ENCODE measurements at places on chromosomes 13 and 19.

DNA sequence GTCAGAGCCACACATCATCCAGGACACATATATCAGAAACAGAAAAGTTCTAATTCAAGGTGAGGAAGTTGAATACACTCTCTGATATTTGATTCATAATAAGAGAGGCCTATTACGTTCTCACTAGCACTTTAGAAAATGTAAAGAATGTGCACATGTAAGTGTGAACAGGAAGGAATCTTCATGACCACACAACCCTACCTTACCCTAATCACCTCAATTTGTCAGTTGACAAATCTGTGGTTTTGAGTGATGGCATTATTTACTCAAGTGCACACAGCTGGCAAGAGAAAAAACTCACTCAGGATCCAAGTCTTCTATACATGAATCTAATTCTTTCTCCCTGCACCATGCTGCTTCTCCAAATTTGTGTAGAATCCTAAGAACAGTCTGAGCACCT lies 445.8 kb downstream of the SUCLA2 start:
- DNase-seq = no peak

DNA sequence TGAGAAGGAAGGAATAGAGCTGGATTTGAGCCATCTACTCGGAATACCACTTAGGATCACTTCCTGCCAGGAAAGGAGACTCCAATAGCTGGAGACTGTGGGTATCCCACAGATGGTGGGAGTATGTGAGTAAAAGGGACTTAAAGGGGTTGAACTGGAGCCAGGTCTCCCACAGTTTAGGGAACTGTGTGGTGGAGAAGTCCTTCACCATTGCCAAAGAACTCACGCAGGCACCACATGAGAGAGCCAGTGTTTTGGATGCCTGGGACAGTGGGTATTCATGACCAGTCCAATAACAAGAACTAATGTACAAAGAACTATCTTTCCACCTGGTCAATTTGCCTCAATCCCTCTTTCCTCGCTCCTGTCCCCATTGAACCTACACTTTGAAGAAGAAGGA lies 24.4 kb upstream of the MYCBP2 start:
- DNase-seq = no peak

- peak; percentile 93 for DNase-seq
These were observed 135.1 kb upstream of the FRY start for GRCh38 chr13:31896427-31896826.

DNA sequence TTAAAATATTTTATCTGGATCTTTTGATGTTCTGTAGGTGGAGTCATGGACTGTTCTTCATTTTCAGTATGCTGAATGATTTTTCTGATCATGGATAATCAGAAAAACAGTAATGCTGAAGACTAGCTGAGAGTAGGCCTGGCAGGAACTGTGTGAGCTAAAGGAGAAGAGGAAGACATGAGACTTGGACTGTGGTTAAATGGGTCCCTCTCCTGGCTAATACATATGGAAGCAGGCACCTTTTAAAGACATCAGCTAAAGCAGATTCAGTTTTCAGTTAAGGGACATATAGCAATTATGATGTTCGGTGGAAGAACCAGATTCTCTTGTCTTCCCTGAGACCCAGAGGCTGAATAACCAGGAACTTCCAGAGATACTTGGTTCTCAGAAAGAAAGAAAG lies 169.4 kb downstream of the OLFM4 start:
- DNase-seq = no peak

GRCh38 chr13:37884674-37885073 lies 15.1 kb upstream of the TRPC4 start:
- peak; percentile 33 for DNase-seq

GRCh38 chr19:35076657-35077056 lies 35.1 kb downstream of the HPN start:
- no peak for DNase-seq

- peak; percentile 60 for DNase-seq
These were observed 31.3 kb downstream of the TINCR start for GRCh38 chr19:5536337-5536894.

- no peak for DNase-seq
These were observed 269.0 kb upstream of the SLC10A2 start for GRCh38 chr13:103335241-103335640.

DNA sequence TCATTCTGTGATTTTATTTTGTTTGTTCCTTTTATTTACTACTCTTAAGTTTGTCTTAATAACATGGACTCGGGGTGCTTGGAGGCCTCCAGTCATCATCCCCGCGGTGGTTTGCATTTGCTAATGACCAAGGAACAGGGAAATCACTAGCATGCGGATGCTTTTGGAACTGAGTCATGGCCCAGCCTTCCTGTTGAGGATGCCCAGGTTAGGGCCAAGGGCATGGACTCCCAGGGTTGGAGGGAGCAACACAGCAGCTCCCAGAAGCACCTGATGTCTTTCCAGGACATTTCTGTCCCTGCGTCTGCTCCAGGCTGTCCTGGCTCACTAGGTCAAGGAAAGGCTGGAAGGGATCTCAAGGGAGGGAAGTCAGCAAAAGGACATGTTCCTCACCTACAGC lies 423.7 kb upstream of the TSHZ3 start:
- DNase-seq = no peak

GRCh38 chr13:59182241-59182640 lies 981.5 kb downstream of the DIAPH3 start:
- no peak for DNase-seq

GRCh38 chr13:20431687-20432384 lies 93.8 kb downstream of the CRYL1 start:
- no peak for DNase-seq

GRCh38 chr13:26480246-26480855 lies 77.1 kb upstream of the WASF3 start:
- peak; percentile 17 for DNase-seq

DNA sequence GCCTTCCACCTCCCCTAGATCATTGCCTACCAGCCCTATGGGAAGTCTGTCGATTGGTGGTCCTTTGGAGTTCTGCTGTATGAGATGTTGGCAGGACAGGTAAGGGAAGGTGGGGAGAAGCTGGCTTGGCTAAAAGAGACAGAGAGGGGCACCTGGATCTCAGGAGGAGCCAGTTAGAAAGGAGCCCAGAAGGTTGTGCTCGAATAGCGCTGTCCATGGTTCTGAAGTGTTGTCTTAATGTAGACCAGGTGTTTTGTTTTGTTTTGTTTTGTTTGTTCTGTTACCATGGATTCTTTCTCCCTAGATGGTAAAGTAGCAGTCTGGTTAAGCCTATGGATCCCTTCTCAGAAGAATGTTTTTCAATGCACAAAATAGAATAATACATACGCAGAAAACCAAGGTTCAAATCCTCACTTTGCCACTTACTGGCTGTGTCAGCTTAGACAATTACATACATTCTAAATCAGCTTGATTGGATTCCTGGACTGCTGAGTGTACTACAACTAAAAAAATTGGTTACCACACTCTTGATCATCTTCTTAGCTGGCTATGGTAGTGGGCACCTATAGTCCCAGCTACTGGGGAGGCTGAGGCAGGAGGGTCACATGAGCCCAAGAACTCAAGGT lies 5.9 kb upstream of the CACNG7 start:
- DNase-seq = no peak

DNA sequence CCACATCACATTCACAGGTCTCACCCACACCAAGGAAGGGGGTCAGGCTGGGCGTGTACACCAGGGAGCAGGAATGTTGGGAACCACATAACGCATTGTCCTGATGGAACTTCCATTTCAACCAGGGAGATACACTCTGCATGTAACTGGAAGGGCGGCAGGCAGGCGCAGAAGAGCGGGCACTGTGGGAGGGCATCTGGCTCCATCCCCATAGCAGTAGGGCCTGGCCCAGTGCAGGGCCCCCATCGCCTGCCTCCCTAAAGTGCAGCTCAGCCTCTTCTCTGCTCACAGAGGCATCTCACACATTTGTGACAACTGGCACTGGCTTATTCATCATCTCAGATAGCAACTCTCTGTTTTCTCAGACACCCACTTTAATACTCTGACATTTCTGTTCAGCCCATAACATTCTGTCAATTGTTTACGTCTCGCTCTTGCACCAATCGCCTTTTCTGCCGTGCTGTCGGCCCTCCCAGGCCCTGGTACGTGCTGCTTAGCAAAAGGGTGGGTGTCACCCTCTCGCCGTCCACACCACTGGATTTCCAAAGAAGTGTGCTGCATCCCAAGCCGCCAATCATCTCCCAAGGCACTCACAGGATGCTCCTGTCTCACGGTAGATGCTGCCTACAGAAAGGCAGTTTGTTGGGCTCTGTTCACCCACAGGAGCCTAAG lies 353.3 kb upstream of the ZNF507 start:
- no peak for DNase-seq

- peak; percentile 90 for DNase-seq
These were observed 26.3 kb upstream of the SIGLEC11 start for GRCh38 chr19:49987159-49987698.

DNA sequence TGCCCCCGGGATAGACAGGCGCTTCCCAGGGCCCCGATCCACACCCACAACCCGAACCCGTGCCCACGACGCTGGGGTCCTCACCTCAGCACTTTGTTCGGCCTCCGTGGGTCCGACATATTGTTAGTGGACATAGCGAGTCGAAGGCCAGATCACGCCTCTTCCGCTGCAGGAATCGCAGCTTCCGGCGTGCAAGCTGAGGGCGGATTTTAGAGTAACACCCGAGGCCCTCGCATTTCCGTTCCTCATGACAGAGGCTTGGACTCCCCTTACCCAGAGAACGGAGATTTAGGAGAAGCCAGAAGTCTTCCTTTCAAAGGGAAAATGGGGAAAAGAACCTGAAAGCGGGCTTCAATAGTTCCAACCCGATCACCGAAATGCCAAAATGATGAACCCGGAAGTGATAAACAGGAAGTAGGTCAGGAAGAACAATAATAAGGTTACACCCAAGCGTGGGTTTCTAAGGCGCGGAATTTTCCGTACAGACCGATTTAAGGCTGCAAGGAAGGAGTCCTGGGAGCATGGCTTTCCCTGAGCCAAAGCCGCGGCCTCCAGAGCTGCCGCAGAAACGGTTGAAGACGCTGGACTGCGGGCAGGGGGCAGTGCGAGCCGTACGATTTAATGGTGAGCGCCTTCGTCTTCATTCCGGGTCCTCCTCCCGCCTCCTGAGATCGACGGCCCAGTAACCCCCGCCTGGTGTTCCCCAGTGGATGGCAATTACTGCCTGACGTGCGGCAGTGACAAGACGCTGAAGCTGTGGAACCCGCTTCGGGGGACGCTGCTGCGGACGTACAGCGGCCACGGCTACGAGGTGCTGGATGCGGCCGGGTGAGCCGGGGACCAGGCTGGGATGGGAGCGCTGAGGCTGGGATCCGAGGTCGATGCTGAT lies 2.9 kb downstream of the WDR83 start:
- DNase-seq = peak; percentile 80

DNA sequence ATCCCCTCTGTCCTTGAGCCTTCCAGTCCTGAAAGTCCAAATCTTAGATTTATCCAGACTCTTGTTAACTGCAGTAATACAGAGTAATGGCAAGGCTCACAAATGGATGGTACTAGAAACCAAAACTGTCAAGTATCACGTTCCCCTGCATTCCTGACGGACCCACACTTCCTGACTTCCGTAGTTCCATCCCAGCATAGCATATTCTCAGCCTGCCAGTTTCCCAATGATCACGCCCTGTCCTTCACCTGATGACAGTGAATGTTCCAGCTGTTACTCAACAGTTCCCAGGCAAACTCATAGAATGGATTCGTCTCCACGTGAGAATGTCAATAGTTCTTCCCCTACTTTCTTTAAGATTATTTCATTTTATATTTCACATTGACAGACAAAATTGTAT lies 33.6 kb downstream of the SLC7A1 start:
- peak; percentile 27 for DNase-seq
